ENCODE measurements at places on chromosomes 6 and 20.

DNA sequence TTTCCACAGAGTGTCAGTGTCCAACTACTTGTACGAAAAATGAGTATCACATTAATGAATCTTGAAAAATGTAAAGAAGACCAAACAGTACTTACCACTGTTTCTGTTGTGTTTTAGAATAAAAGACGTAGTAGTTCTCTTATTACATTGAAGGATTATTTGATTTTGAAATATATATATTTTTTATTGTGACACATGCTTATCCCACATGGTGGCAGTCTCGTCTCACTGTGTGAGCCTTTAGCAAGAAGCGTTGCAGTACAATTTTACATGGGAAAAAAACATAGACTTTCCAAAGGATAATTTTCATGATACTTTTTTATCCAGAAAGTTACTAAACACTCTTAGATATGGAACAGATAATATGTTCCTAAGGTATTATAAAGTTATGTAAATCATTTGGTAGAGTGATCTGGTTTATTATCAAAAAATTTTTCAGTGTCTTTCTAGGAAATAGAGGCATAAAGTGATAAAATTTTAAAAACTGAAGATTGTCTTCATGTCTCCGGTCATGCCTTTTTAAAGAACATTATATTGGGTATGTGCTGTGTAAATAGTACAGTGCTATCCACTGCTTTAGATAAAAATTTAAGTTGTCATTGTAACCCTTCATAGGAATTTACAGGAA, 117.5 kb upstream of the SAMD5 start:
- DNase-seq, result peak; percentile 26

DNA sequence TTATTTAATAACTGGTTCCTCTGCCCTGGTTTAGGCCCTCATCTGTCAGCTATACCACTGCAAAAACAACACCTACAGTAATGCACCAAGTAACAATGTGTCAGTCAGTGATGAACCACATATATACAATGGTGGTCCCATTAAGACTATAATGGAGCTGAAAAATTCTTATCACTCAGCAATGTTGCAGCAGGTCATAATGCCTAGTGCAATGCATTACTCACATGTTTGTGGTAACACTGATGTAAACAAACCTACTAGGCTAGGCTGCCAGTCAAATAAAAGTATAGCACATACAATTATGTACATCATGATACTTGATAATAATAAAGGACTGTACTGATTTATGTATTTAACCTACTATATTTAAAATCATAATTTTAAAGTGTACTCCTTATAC, 31.3 kb downstream of the RARS2 start:
- DNase-seq, result no peak

GRCh38 chr6:26156850-26157250, 69.6 kb downstream of the HFE start:
- peak; percentile 69 for DNase-seq

DNA sequence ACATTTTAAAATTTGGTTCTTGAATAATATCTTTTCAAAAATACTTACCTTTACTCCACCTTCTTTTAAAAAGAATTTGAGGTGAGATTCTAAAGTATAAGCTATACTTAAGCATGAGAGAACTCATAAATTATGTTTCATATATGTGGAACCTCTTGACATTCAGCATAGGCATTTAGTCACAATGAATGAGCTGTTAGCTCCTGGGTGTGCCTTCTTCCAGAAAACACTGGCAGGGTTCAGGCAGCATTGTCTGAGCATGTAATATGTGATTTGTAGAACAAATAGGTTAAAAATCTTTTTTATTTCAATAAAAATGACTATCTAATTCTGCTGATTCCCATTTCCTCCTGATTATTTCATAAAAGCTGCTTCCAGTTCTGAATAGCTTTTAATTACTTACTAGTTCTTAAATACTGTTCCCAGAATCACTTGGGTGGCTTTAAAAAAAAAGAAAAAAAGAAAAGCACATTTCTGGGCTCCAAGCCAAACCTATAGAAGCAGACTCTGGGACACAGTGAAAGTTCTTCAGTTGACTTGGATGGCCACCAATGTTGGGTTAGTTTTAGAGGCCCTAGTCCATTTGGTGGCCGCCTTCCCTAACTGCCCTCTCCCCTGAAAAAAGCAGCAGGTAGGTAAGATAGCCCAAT, 20.2 kb downstream of the RNF8 start:
- DNase-seq, result no peak

- no peak for DNase-seq
These were observed 20.0 kb downstream of the KHDRBS2 start for GRCh38 chr6:62265906-62266525.

- no peak for DNase-seq
These were observed 5.1 kb downstream of the SYNCRIP start for GRCh38 chr6:85637579-85637978.

DNA sequence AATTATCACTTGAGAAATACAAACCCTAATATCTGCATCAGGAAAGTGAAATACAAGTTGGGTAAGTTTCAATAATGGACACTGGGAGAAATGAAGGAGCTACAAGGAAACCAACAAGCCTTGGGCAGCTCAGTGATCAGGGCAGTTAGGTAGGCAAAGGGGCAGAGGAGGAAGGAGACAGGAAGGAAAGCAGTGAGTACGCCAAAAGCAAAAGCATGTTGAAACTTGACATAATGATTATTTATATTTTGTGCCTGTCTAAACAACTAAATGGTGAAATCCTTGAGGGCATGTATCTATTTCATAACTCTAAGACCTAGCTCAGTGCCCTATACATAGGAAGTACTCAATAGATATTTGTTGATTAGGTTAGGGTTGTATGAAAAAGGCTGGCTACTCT, 23.3 kb downstream of the PXT1 start:
- DNase-seq, result no peak

GRCh38 chr6:39184906-39185580, 44.2 kb downstream of the KCNK5 start:
- no peak for DNase-seq

DNA sequence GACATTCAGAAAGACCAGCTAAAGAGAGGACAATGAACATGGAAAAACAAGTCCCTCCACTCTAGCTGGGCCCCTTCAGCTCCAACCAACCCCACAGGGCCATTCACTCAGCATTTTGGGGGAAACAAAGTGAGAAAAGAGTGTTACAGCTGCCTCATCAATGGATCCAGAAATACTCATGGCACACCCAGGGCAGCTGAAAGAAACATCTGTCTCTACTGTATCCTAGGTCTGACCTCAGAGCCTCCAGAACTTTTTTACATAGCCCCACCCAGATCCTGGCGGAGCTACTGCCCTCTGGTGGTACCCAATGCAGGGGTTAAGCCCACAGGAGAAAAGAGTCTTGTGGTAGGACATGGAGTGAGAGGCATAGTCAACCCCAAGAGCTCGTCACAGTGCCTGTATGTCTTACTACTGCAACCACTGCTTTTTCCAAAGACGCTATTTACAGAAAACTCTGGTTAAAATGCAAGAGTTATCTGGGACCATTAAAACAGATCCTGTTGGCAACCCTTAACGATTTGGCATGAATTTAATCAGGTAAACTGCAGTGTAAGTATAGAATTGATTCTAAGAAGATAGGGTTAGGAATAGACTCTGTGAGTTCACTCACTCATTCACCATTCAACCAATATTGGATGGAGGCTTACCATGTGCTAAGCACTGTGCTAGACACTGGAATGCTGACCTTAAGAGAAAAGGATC, 37.4 kb upstream of the FAM83C start:
- DNase-seq, result no peak

DNA sequence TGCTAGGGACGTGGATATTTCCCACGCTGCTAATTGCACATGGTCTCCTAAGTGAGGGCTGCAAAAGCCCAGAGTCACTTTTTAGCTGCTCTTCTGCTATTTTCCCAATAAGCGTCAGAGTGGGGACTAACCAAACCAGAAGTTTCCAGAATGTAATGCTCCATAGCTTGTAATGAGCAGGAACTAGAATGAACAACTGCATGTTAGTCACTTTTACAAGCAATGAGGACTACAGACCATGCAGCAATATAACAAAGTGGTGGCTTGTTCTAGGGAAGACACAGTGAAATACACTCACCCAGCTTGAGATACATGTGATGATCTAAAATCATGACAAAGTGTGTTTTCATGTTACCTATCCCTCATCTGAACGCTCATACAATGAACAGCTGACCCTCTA, 314.1 kb upstream of the SGK1 start:
- no peak for DNase-seq

GRCh38 chr20:17658648-17658993, 23.4 kb downstream of the RRBP1 start:
- DNase-seq, result no peak

GRCh38 chr20:38863024-38863851, 57.7 kb downstream of the PPP1R16B start:
- no peak for DNase-seq

- DNase-seq, result no peak
These were observed 12.3 kb downstream of the SLC17A2 start for GRCh38 chr6:25918083-25918683.

DNA sequence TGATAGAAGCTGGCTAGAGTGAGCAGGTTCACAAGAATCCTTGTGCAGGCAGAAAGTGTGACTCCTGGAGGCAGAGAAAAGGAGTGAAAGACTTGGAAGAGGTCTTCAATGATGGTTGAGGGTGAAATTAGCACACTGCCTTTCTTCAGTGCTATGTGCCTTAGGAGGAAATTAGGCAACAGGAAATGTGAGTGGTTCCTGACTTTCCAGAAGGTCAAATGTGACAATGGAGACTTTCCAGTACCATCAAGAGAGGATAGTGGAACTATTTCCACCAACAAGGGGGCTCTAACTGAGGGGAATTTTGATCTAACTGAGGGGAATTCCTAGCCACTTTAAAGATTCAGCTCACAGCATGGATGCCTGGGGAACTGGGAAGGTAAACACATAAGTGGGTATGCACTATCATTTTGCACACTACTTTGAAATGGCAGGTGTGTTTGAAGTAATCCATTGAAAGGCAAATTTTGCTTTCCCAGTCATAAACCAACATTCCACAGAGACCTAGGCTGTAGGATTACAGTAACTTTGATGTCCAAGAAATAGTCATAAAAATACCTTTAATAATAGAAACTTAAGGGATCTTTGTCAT, 90.0 kb downstream of the PERP start:
- DNase-seq, result no peak

- DNase-seq, result no peak
These were observed 14.1 kb downstream of the CD93 start for GRCh38 chr20:23071996-23072395.

- no peak for DNase-seq
These were observed 19.8 kb upstream of the TREM1 start for GRCh38 chr6:41306187-41306854.

GRCh38 chr6:93624408-93624807, 205.0 kb upstream of the EPHA7 start:
- no peak for DNase-seq

GRCh38 chr20:43511879-43512278, 4.4 kb downstream of the L3MBTL1 start:
- DNase-seq, result no peak

DNA sequence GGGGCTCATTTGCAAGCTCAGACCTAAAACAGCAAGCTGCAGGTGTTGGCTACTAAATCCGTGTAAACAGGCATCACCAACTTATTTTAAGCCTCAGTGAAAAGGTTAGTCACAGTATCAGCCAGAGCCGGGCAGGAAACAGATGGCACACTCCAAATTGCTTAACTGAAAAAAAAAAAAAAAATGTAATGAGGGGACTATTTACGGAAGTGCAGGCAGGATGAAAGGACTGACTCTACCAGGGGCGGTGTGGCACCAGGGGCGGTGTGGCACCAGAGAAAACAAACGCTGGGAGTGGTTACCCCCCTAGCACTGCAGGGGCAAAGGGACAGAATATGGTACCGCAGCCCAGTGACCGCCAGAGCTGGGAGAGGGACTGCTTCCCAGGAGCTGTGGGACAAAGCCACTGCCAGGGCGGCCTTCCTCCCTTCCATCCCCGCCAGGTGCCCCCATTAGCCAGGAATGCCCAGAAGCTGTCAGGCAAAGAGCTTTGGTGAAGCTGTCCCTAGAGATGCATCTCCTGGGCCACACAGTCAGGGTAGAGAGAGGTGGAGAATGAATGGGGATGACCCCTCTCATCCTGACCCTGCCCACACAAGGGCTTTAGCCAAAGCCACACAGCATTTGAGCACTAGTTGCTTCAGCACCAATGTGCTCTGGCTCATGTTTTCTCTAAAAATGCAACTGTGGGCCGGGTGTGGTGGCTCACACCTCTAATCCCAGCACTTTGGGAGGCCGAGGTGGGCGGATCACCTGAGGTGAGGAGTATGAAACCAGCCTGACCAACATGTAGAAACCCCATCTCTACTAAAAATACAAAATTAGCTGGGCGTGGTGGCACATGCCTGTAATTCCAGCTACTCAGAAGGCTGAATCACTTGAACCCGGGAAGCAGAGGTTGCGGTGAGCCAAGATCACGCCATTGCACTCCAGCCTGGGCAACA, 39.6 kb upstream of the GFOD1 start:
- DNase-seq, result no peak

DNA sequence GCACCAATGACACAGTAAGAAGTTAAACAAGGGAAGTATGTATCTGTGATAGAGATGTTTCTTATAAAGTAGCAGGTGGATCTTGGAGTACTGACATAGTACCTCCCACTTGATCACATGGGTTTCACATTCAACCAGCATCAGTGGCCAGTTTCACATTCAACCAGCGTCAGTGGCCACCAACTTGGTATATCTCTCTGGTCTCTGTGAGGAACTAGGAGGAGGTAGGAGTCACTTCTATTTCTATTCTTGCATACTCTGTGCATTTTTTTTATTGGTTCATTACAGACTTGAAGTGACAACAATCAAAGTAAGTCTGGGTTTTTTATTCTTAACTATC, 200.3 kb upstream of the SIM1 start:
- no peak for DNase-seq

DNA sequence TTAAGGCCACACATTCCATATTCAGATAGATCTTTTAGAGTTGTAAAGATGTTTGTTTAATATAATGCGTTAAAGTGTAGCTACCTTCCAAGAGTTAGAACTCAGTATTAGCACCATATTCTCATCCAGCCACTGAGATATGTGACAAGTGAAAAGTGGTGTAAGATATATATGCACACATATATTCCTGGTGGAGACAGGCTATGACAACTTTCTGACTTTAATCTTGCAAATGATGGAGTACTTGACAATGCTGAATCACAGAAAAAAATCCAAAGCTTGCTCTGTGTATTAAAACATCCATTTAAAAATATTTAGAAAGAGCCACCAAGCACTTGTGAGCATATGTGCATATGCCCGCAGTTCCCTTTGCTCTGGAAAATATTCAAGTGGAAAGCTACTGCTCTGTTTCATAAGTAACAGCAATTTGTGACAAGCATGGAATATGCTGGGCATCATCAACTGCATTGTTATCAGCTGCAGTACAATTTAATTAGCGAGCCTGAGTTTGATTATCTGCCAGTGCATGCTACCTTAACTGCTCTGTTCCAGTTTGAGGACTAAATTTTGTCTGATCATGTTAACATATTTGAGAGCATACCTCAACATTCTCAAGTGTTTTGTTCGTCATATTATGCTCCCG, 64.8 kb downstream of the VIP start:
- no peak for DNase-seq

All from renal cortex interstitium (tissue), 15 donors.